ENCODE measurements at places on chromosomes 4 and X.

DNA sequence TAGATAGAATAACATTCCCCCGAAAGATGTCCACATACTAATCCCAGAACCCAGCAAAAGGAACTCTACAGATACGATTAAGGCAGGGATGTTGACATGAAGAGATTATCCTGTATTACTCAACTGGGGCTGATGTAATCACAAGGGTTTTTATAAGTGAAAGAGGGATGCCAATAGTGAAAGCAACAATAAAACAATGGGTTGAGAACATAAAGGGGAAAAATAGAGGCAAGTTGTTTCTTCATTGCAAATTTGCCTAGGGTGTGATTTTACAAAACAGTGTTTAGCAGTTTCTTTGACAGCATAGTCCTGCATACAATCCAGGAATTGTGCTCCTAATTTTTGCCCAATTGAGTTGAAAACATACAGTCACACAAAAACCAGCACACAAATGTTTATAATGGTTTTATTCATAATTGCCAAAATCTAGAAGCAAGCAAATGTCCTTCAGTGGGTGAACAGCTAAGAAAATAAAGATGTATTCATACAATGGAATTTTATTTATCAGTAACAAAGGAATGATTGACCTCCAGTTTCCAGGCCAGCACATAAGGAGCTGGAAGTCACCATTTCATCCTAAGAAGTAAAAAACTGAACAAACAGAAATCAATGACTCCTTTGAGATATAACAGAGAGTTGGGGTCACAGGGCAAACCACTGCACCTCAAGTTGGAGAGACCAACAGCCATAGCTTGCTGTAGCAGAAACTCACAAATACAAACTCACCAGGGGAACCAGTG is 107.2 kb downstream of the CENPC start:
- DNase-seq, result no peak

DNA sequence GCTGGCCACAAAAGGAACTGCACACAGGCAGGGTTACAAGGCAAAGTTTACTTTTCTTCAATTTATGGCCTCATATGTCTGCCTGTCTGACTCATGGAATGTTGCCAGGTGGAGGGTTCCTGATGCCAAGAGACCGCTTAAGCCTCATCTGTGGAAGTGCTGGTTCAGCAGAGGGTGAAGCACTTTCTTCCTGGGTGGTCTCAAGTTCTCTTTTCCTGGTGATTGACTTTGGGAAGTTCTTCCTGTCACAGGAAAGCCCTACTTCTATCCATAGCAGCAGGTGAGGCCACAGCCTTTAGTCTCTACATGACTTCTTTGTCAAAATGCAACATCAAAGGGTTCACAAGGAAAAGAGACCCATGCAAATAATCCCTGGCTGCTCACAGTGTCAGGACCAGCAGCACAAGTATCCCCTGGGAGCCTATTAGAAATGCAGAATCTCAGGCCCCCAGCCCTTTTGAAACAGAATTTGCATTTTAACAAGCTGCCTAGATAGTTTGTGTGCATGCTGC is 81.4 kb upstream of the IGFBP7 start:
- no peak for DNase-seq

DNA sequence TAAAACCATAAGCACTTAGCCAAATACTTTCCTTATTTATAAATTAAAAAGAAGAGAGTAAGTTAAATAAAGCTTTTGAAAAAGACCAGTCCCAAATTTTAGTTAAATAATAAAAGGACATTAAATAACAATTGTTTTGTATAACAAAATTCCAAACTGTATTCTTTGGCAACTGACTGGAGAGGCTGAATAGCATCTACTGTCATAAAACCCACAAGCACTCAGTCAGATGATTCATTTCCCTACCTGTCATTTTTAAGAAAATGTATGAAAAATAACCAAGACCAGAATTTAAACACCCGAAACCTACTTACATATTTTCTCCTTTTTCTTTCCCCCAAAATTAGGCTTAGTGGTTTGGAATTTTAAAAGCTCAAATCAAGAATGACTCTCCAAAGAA is 32.5 kb upstream of the SMIM10L2A start:
- no peak for DNase-seq

DNA sequence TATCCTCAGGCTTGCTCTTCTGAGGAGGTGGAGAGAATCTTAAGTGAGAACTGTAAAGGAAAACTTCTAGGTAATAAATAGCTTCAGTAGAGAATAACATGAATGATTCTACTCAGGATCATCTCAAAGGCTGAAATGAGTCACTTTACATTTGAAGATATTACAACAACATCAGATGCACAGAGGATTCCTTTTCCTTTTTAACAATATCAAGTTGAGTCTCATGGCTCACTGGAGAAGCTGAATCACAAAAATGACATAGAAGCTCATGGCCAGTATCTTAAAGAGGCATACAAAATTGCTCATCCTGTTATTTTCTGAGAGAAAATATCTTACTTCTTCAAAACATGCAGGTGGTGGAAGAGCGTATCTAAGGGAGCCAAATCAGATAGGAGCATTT is 72.5 kb upstream of the EMCN start:
- no peak for DNase-seq

DNA sequence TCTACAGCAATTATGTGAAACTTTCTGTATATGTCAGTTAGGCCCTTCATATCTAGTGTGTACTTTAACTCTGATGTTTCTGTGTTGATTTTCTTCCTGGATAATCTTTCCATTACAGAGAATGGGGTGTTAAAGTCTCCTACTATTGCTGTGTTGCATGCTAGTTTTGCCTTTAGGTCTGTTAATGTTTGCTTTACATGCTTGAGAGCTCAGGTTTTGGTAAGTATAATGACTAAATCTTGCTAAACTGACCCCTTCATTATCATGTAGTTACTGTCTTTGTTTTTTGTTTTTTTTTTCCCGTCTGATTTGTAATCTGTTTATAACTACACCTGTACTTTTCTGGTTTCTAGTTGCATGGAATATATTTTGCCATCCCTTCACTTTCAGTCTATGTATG is 63.6 kb upstream of the UGT2B15 start:
- no peak for DNase-seq

GRCh38 chr4:139455126-139455538 is 1.2 kb downstream of the RAB33B start:
- DNase-seq, result no peak

DNA sequence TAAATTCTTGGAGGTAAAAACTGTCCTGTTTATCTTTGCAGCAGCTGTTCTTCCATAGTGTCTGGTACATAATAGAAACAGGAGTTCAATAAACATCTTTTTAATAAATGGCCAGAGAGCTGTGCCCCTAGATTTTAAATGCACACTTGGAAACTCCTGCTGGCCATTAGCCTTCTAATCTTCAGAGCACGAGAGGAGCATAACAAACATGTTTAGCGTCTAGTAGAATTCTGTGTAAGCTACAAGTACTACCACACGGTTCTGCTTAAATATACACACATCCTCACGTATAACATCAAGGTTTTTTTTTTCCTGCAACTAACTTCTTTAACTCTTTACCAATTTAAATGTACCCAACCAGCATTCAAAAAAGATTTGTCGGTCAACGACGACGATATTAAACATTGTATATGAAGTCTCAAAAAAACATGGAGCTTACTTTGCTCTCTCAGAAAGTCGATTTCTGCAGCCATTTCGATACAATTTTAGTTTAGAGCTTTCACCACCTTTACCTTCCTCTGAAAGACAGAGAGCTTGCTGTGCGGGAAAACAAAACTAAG is 628 bp downstream of the SCLT1 start:
- no peak for DNase-seq

- DNase-seq, result no peak
Observed at GRCh38 chr4:186852073-186852420, 128.4 kb upstream of the FAT1 start.

DNA sequence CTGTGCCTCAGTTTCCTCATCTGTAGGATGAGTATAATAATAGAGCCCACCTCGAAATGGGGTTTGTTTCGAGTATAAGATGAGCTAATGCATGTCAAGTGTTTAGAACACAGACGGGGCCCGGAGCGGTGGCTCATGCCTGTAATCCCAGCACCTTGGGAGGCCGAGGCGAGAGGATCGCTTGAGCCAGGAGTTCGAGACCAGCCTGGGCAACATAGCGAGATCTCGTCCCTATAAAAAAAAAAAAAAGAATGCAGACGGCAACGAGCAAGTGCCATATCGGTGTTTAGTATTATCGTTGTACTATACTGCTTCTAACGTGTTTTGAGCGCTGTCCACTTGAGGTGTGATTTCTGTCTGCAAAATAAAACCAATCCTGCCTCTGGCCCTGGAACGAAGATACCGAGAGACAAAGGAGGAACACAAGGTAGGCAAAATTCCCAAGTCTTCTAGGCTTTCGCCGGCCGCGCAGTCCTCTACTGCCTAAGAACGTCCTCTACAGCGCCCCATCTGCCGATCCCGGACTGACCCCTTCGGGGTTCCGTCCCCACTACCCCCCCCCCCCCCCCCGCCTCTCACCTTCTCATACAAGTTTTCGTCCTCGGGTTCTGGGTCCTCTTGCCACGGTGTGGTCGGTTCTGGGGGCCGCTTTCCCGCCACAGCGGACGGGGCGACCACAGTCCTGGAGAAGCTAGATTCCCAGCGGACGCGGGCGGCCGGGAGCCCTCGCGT is 442 bp downstream of the NDUFB11 start:
- DNase-seq, result no peak

- no peak for DNase-seq
Observed at GRCh38 chrX:53357799-53358530, 64.5 kb downstream of the SMC1A start.

- no peak for DNase-seq
Observed at GRCh38 chr4:139682741-139683151, 17.1 kb downstream of the MGST2 start.

GRCh38 chr4:8585186-8585585 is 5.0 kb downstream of the GPR78 start:
- DNase-seq, result no peak

DNA sequence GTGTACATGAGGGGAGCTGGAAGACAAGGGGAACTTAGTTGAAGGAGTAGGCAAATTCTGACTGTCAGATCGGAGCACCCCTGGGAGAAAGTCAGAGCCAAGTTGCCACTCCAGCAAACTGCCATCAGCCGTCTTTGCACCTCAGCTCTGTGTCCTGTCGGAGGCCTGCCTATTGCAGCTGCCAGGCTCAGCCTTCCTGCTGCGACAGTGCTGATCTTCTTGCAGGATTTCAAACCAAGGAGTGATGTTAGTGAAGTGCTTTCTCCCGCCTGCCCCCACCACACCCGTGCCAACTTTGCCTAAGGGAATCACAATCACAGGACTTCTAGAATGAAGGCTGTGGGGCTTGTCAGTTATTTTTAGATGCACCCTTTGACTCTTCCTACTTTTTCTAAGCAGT is 185.3 kb downstream of the KIT start:
- DNase-seq, result no peak

- DNase-seq, result no peak
Observed at GRCh38 chr4:99029018-99029735, 33.7 kb downstream of the METAP1 start.

- no peak for DNase-seq
Observed at GRCh38 chrX:11304829-11305228, 11.6 kb downstream of the AMELX start.

GRCh38 chrX:45479196-45479834 is 278.6 kb upstream of the DIPK2B start:
- no peak for DNase-seq

- DNase-seq, result no peak
Observed at GRCh38 chr4:41129128-41129754, 85.1 kb downstream of the APBB2 start.
